Panc1 (cell line): ENCODE measurements at places on chromosomes 5 and 9.

- DNase-seq, result no peak
Observed at GRCh38 chr5:101658433-101658832, 637.7 kb downstream of the SLCO4C1 start.

- no peak for DNase-seq
Observed at GRCh38 chr5:41793141-41793770, 77.0 kb downstream of the OXCT1 start.

- DNase-seq, result no peak
Observed at GRCh38 chr9:17401858-17402257, 177.0 kb upstream of the SH3GL2 start.

DNA sequence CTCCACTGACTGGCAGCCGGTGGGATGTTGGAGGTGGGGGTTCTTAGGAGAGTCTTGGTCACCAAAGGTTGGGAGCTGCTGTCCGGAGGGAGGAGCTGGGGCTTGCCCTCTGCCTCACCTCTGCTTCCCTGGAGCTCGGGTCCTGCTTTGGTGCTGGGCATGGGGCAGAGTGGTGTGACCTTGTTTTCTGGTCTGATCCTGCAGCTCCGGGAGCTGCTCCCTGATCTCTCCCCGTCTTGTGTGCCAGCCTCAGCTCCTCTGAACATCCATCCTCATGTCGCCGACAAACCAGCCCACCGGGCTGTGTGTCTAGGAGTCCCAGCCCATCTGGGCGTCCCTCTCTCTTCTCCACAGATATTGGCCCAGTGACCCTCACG lies 18.7 kb downstream of the HMCN2 start:
- DNase-seq, result no peak

- DNase-seq, result no peak
Observed at GRCh38 chr5:1743061-1743768, 56.4 kb downstream of the MRPL36 start.

DNA sequence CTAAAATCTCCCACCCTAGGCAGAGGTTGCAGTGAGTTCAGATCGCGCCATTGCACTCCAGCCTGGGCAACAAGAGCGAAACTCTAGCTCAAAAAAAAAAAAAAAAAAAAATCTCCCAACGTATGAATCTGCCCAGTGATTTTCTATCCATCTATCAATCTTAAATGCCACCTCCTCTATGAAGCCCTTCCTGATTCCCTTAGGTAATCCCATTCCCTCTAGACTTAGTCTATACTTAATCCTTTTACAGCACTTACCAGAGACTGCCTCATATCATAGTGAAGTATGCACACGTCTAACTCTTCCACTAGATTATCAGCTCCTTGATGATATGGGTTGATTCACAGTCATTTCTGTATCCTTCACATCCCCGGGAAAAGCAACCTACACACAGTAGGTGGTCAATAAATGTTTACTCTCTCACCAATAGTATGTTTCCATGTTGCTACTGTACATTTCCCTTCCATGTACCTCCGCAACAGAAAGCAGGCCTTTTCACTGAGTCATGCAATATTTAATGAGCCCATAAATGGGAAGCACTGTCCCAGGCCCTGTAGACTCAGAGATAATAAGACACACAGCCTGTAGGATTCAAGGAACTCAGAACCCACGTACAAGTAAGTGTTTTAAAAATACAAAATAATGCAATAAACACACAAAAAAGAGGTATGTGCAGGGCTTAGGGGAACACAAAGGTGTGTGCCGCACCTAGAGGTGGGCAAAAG lies 1.2 kb downstream of the DROSHA start:
- DNase-seq, result no peak

DNA sequence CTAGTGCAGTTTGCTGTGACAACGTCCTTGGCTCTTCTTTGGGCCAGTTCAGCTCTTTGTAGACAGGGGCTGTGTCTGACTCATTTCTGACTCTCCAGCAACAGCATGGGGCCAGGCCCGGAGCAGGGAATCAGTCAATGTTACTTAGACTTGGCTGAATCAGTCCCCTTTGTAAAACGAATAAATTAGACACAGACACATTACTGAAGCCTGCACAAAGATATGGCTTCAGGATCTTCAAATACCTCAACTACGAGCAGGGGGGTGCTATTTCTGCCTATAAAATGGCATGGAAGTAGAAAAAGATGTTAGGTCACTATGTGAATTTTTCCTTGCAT lies 204.7 kb downstream of the TTLL11 start:
- DNase-seq, result no peak

- DNase-seq, result no peak
Observed at GRCh38 chr5:1130218-1130946, 18.5 kb upstream of the SLC12A7 start.
